Posterior vena cava (tissue), 2 donors: ENCODE measurements at places on chromosomes 2 and 18. TPM values are rescaled to one million over a fixed set of nuclear protein-coding genes. Genes with fewer than 3 reads are reported as not detected.

Gene CDH7
- total RNA-seq = not detected

Gene SP140
- 4.5 TPM for total RNA-seq

Gene TSPYL6
- total RNA-seq = not detected

Gene HTRA2
- total RNA-seq = 30.4 TPM

Gene ORC4
- 36.4 TPM for total RNA-seq
